GM23248 (cell line): ENCODE measurements at places on chromosomes 11 and 22. TPM values are rescaled to one million over a fixed set of nuclear protein-coding genes. Genes with fewer than 3 reads are reported as not detected.

The HTR3B gene
- polyA plus RNA-seq, result not detected in 2 replicates

The FGF4 gene
- not detected in 2 replicates for polyA plus RNA-seq

GRCh38 chr22:27512283-27512761 lies 289.2 kb downstream of the MN1 start:
- peak; percentile 94 for DNase-seq

DNA sequence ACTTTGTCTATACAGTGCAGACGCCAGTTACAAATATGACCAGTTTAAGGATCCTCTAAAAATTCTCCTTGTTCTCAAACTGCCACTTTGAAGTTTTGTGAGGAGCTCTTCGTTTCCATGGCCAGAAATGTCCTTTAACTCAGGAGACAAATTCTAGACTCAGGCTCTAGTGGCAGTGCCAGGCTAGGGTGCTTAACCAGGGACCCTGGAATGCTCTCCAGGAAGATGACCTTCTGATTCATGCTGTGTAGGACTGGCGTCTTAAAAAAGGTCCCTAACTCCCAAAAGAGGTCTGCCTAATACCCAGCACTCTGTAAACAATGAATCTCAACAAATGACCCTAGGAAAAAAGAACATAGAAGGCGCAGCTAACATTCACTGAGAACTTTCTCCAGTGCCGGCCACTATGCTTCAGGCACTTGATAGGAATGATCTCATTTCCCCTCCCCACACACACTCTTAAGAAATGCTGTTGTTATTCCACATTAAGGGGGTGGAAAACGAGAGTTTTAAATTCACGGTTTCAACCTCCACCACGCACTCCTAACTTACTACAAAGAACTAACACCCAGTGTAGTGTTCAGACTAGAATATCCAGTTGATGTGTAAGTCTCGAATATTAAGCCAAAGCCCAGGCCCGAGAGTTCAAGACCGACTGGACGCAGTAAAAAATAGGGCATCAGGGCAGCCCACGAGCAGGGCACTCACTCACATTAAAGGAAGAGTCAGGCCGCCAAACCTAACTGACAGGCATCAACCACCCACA lies 747 bp downstream of the NXF1 start:
- DNase-seq, result peak; percentile 74

The NAALAD2 gene
- polyA plus RNA-seq, result 0.23 TPM in 1 of 2 replicates, not detected in the other

The ZNF195 gene
- 11.2 and 11.6 TPM in 2 replicates for polyA plus RNA-seq

GRCh38 chr11:34679681-34680080 lies 58.8 kb downstream of the EHF start:
- DNase-seq, result no peak

The UBASH3B gene
- 13.6 and 15.5 TPM in 2 replicates for polyA plus RNA-seq

The OMP gene
- not detected in 2 replicates for polyA plus RNA-seq

DNA sequence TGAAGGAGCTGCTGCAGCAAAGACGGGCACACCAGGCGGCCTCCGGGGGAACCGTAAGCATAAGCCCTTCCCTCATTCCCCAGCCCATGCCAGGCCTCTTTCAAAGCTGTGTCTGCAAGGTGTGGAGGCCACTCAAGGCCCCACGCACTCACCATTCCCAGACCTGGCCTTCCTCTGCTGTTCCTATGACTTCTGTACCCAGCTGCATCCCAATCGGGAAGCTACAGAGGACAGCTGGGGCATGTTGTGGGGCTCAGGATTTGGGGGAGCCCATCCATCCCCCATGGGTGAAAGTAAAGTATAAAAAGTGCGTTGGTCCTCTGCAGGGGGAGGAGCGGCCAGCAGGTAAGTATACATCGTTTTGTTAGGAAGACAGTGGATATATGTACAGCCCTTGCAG lies 2.2 kb downstream of the POU2AF3 start:
- DNase-seq, result no peak

GRCh38 chr11:113202431-113202830 lies 112.0 kb upstream of the TTC12 start:
- DNase-seq, result peak; percentile 33

DNA sequence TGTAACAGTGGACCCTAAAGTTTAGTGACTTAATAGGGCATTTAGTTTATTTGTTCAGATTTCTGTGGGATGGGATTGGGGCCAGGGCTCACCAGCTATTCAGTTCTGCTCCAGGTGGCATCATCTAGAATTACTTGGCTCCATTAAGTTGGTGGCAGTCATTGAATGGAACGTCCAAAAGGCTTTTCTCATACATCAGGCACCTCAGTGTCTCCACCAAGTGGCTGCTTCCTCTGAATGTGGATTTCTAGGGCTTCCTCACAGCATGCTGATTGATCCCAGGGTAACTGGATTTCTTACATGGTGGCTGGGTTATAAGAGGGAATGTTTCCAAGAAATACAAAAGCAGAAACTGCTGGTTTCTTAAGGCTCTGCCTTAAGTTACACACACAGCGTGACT lies 34.7 kb downstream of the USP47 start:
- peak; percentile 5 for DNase-seq

- no peak for DNase-seq
These were observed 36.7 kb downstream of the CCDC90B start for GRCh38 chr11:83249445-83249844.

The YPEL4 gene
- polyA plus RNA-seq, result 0.35 and 0.49 TPM in 2 replicates

DNA sequence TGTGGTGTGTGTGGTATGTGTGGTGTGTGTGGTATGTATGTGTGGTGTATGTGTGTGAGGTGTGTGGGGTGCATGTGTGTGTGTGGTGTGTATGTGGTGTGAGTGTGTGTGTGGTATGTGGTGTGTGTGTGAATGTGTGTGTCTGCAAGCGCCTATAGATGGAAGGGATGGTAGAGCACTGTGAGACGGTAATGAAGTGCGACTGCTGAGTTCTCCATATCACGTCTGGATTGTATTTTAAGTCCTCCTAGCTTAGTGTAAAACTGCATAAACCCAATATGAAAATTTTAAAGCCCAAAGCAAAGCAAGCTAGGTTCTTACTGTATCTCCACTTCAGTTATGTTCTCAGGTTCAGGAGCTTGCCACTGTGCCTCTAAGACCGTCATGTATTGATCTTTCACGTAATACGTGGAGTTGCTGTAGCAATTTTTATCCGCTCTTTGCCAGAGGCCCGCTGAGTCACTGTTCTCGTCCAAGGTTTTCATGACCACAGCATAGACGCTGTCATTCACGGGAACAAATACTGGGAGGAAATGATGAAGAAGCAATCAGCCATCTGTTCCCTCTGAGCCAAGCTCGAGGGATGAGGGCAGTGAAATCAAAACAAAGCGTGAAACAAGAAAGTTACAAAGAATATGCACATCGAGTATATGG lies 5.5 kb downstream of the PLET1 start:
- DNase-seq, result peak; percentile 42

GRCh38 chr11:78033040-78033439 lies 10.0 kb upstream of the KCTD14 start:
- no peak for DNase-seq

- DNase-seq, result no peak
These were observed 18.8 kb upstream of the RBX1 start for GRCh38 chr22:40932396-40932795.

GRCh38 chr11:44555031-44555800 lies 10.2 kb upstream of the CD82 start:
- no peak for DNase-seq

- DNase-seq, result peak; percentile 61
These were observed 16.4 kb upstream of the AMOTL1 start for GRCh38 chr11:94751786-94752185.

GRCh38 chr11:729492-730074 lies 17.7 kb upstream of the TALDO1 start:
- DNase-seq, result no peak

The KRTAP5-8 gene
- not detected in 2 replicates for polyA plus RNA-seq

DNA sequence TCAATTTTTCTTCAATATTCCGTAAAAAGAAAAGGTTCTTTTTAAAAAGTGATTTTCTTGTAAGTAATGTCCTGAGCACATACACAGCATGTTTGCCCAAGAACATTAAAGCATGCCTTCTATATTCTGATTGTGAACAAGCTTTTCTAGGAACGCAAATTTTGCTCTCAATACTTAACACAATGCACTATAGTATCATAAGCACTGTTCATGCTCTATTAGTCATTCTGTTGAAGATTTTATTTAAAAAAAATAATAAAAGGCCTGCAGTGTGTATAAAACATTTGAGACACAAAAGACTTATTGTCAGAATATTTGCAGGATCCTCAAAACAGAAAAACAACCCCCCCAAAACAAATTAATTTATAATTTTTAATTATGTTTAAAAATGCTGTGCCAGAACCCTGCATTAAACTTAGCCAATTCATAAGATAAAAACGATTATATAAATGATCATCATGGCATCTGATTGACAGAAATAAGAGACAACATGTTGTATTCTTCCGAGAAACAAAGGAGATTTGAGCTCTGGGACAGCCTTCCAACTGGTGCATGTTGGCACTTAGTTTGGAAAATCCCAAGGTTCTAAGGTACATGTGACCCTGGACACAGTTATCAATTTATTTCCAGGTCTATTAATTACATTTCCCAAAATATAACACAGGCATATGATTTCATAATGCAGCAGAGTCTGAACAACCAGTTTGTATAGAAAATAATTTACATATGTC lies 13.1 kb downstream of the MTMR2 start:
- DNase-seq, result no peak

The RTN4R gene
- 0.25 and 0.47 TPM in 2 replicates for polyA plus RNA-seq

GRCh38 chr11:117314840-117315239 lies 1.2 kb downstream of the BACE1 start:
- DNase-seq, result peak; percentile 34

The DENND6B gene
- polyA plus RNA-seq, result 6.1 and 6.6 TPM in 2 replicates

- DNase-seq, result peak; percentile 76
These were observed 101.2 kb upstream of the HSD17B12 start for GRCh38 chr11:43579171-43579918.

GRCh38 chr11:60854847-60855725 lies 664 bp downstream of the PTGDR2 start:
- DNase-seq, result no peak

DNA sequence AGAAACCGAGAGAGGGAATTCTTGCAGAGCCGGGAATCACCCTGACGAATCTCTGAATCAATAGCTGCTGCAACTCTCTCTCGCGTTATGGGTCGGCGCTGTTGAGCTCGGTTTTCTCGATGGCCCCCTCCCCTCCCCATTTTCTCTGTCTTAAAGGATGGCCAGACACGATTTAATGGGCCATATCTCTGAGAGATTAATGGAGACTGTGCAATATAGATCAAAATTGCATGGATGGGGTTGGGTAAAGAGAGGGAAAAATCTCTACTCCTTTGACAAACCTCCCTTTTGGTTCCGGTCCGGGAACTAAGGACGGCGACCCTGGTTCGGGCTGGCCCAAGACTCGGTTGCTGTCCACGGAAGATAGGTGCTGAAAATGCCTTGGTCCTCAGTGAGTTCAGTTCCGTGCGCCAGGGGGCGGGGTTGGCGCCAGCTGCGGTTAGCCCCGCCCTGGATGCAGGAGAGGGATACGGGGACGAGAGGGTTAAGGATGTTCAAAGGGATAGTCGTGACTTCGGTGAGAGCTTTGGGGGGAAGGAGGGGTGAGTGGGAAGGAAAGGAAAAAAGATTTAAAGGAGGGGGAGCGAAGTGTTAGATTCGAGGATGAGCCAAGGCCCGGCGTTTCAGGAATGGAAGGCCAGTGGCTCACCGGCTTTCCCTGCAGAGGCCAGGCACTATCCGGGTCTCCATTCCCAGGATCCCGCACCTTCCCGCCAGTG lies 103.6 kb upstream of the HSD17B12 start:
- DNase-seq, result peak; percentile 80

- no peak for DNase-seq
These were observed 36.7 kb downstream of the DRG1 start for GRCh38 chr22:31436132-31436531.

The VPREB1 gene
- not detected in 2 replicates for polyA plus RNA-seq

The IMMP1L gene
- 16.9 and 19.9 TPM in 2 replicates for polyA plus RNA-seq

- no peak for DNase-seq
These were observed 414.6 kb upstream of the LARGE1 start for GRCh38 chr22:34334893-34335292.

DNA sequence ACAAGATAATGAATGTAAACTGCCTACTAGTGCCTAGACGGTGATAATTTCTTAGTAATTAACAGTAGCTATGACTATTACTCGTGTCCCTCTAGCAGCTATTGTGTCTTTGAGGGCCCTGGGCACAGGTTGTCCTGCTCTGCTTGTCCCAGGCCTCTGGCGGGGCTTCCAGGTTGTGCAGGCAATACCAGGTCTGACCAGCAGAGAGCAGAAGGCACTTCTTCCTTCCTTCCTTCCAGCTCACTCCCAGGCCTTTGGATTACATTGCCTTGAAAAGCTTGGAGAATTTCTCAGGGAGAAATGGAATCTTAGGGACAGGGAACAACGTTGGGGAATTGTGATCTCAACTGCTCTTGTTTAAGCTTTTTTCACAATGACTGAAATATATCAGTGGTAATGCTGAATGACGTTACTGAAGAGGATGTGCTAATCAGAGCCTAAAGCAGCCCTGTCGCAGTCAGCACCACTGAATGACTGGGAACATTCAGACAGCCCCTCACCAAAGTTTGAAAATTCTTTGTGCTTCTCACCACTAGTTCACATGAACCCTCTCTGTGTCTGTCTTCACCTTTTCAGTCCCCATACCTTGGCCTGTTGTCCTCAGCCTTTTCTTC lies 8.4 kb upstream of the CCKBR start:
- DNase-seq, result peak; percentile 80

- peak; percentile 23 for DNase-seq
These were observed 466 bp downstream of the FAM168A start for GRCh38 chr11:73597336-73597955.

DNA sequence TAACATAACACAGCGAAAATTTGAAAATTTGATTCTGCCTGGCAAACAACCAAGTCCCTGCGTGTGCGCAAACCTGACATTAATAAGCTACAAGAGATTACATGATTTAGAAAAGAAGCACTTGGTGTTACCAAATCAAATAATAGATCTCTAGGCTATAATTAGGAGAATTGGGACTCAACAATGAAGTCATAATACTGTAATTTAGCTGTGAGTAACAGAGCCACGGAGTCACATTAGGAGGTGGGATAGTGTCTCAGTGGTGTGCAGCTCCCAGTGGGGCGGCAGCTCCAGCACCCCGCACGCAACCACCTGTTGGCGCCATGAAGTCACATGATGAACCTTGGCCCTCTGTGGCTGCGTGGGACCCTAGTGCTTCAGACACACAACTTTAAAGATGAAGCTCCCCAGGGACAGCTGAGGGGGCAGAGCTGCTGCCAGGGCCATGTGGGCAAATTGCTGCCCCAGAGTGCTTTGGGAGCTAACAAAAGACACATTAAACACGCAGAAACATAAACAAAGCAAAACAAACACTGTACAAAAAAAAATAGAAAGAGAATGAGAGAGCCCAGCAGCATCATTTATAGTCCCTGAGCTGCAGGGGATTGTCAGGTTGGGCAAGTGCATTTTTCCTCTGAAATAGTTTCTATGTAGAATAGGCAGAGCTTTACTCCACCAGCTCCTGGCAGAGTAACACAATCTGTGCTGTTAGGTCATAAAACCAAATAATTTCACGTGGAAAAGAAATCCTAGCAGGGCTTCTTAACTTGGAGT lies 605.6 kb downstream of the SOX6 start:
- DNase-seq, result no peak
